ENCODE measurements at places on chromosomes 1 and 21.

DNA sequence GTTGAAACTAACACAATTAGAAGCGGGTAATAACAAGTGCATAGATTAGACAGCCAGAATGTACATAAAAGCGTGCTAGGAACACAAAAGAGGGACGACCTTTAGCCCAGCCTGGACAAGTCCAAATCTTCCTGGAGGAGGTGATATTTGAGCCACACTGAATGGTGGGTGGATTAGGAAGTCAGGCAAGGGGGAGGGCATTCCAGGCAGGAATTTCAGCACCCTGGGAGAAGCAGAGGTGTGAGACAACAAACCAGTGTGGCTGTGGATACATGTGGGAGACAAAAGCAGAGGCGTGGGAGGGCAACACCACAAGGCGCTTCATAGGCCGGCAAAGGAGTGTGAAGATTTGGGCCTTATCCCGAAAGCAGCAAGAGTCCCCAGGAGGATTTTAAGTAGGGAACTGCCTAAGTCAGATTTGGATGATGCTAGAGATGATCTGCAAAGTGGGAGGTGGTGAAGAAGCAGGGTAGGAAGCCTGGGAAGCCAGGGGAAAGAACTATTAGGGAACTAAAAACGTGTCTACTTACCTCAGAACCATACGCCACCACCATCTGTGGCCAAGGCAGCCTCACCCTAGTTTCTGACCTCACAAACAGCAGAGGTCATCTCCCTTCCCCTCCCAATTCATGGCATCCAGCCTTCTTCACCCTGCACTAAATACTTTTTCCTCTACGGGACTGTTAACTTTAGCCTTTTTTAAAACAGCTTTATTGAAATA, 81.8 kb downstream of the GLUL start:
- DNase-seq = no peak

DNA sequence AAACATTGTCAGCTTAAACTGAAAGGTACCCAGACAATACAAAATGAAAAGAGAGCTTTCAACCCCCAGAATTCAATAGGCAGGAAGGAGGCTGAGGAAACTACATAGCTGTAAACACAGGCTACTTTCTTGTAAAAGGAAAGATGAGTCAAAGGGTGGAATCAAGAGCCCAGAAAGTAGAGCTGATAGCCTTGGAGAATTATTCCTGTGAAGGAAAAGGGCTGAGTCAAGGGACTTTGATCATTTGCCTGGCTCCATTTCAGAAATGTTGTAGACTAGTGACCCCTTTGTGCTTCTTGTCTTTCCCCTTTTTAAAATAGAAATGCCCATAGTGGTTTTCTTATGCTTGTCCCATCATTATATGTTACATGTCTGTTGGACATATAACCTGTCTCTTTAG, 597.6 kb downstream of the ADGRL2 start:
- DNase-seq = no peak

DNA sequence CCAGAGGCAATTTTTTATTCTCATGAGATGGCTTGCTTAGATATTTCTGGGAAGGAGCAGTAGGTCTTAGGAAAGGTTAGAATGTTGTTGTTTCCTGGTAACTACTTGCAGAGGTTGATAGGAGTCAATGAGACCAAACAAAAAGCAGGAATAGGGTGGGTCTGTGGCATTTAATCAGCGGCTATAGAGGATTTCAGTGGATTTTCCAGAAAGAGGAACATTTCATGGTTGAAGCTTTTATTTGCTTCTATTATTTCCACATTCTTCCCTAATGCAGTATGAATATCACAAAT, 111.3 kb upstream of the PALMD start:
- no peak for DNase-seq

DNA sequence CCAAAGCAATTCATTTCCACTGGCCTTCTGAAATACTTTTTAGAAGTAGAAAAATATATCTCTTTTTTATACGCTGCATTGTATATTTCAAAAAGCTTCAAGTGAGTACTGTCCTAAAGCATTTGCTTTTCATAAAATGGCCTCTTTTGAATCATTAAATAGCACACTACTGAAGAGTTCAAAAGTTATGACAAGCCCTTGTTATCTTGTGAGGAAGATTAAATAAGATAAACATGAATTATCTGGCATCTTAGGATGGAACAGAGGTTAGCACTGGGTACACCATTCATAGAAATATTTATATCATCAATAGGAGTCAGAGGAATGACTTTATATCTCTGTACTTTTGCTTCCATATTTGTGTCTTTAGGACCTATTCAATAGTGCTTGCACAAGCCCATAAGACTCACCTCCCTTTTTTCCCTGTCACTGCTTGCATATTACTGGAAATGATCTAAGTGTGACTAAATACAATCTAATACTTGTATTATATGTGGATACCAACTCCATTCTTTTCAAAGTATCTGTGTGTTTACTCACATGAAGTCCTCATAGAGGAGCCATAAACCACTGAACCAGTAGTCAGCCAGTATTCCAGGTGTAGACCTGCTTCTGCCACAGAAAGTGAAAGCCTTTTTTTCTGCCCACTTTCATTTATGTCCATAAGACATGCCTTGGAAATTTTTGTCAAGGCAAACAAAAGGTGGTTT, 274.2 kb upstream of the C1orf105 start:
- peak; percentile 9 for DNase-seq

GRCh38 chr1:46379996-46380395, 14.1 kb upstream of the FAAH start:
- DNase-seq = no peak

- no peak for DNase-seq
These were observed 3.9 kb upstream of the FNDC10 start for GRCh38 chr1:1603671-1604373.

- DNase-seq = no peak
These were observed 202.6 kb downstream of the SLC45A1 start for GRCh38 chr1:8520483-8520966.

GRCh38 chr1:201792534-201793305, 36.2 kb upstream of the IPO9 start:
- peak; percentile 69 for DNase-seq

GRCh38 chr1:153394391-153394790, 3.5 kb upstream of the S100A8 start:
- DNase-seq = no peak

DNA sequence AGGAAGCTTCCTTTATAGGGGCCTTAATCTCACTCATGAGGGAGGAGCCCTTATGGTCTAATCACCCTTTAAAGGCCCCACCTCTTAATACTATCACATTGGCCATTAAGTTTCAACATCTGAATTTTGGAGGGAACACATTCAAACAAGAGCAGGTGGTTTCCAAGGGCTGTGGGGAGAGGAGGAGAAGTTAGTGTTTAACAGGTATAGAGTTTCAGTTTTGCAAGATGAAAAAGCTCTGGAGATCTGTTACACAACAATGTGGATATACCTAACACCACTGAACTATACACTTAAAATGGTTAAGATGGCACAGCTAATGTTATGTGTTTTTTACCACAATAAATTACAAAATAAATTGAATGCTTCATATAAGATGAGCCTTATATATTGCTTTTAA, 113.4 kb upstream of the DNAH14 start:
- DNase-seq = no peak

DNA sequence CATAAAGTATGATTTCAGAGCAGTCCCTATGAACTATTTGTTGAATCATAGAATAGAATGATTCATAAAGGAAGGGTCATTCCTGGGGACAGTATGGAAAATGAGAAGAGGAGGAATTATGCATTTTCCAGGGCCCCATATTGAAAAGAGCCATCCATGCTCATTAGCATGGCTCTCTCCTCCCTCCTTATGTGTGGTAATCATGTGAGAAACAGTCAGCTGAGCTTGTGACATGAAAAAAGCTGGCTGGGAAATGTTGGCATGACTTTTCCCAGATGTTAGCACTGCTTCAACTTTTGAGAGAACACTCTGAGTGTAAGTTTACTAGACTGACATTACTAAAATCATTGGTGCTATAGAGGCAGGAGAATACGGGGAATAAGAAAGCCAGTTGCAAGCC, 16.1 kb downstream of the TRIM67 start:
- DNase-seq = no peak

DNA sequence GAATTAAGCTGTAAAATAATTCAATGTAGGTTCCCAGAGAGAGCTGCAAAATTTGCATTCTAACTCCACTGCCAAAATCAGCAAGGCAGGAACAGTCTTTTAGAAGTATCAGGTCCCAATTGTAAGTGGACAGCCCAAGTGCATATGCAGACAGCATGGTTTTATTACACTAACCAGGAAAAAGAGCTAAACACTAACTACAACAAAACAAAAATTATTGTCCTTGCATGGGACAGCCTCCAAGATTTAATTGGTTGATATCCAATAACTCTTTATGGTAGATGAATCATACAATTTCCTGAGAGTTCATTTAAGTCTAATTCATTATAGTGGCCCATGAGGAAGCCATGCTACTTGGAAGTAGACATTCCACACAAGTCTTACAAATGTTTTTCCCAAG, 154.3 kb upstream of the ZNF648 start:
- no peak for DNase-seq

GRCh38 chr21:43689556-43690337, 29.2 kb upstream of the PDXK start:
- DNase-seq = no peak

GRCh38 chr21:45060089-45060488, 14.3 kb upstream of the ADARB1 start:
- no peak for DNase-seq

GRCh38 chr1:193448682-193449461, 262.5 kb upstream of the B3GALT2 start:
- DNase-seq = peak; percentile 77

DNA sequence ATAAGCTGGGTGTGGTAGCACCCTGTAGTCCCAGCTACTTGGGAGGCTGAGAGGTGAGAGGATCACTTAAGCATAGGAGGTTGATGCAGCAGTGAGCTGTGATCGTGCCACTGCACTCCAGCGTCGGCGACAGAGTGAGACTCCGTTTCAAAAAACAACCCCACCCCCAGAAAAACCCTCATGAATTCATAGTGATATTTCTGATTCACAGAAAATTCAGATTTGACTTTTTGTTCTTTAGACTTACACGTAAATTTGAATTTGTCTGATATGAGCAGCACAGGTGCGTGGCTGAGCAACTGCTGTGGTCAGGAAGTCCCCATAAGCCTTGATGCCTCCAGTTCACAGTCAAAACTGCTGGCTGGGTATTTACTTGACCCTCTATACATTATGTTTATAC, 10.0 kb upstream of the MORC3 start:
- peak; percentile 89 for DNase-seq

GRCh38 chr1:55640708-55641473, 425.7 kb upstream of the USP24 start:
- peak; percentile 64 for DNase-seq

DNA sequence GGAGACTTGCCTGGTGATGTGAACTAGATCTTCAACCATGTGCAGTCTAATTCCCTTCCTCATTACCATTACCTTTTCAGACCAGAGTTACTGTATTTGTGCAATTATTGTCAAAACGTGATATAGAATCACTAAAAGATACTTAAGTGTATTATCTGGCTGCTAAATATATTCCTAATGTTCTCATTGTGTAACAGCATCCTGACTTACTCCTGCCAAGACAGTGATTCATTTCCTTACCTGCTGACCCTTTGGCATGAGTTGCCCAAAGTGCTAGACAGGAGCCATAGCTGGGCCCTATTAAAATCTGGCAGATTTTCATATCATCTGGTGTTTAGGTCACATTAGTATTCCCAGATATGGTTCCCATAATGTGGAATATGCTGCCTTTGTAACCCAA, 598.3 kb upstream of the CAMK1G start:
- DNase-seq = no peak

- peak; percentile 92 for DNase-seq
These were observed 20.9 kb downstream of the BATF3 start for GRCh38 chr1:212678456-212679410.

GRCh38 chr1:55331351-55331750, 116.2 kb upstream of the USP24 start:
- DNase-seq = no peak

- DNase-seq = no peak
These were observed 18.0 kb downstream of the SERTAD4 start for GRCh38 chr1:210250665-210250997.

- no peak for DNase-seq
These were observed 4.7 kb downstream of the LAX1 start for GRCh38 chr1:203769505-203770343.

GRCh38 chr1:147238053-147238902, 4.2 kb upstream of the CHD1L start:
- DNase-seq = no peak

DNA sequence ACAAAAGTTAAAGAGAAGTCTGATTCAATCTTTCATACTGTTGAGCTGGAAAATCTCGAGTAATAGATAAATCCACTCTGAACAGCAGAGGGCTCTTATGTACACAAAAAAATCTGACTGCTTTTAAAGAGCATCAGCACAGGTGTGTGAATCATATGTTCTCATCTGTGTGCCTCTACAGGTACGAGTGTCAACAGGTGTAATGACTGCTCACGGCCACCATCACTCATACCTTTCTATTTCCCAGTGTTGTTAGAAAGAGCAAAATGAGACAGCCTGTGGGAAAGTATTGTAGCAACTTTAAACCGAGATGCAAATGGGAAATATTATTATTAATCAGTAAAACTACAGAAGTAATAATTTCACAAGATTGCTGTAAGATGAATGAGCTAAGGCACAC, 49.0 kb upstream of the SCAF4 start:
- peak; percentile 5 for DNase-seq

GRCh38 chr1:6328091-6328490, 65.5 kb downstream of the ACOT7 start:
- no peak for DNase-seq

GRCh38 chr21:26505211-26505610, 67.9 kb downstream of the CYYR1 start:
- DNase-seq = no peak

DNA sequence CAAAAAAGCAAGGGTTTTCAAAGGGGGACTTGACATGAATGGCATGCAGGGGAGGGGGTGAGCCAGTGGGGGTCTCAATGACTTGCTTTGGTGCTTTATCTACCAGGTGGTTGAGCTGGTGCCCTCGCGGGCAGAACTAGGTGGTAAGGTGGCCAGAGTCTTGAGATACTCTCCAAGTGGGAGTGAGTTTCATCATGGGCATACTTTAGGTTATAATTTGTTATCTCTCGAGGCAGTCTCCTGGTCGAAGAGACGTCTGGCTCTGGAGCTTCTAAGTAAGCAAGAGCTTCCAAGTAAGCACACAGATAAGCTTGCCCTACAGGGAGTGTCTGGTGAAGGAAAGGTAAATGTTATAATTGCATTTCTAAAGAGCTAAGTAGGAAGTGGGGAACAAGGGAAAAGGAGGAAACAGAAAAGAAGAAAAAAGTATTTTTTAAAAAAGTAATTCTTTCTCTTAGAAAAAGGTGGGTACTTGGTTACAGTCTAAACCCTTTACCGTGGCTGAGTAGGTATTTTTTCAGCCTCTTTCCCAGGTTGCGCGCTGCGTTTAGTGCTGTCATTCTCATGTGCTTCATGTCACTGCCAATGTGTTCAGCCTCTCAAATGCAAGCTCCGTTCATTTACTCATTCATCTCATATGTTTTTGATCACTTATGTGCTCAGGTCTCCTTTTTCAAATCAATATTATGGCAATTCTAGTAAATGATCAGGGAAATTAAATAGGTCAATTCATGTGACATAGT, 31.6 kb upstream of the DNAJC6 start:
- no peak for DNase-seq

- no peak for DNase-seq
These were observed 15.6 kb downstream of the PDE9A start for GRCh38 chr21:42669041-42669440.
